Cortex of kidney (tissue), 1 donor: ENCODE measurements at places on chromosomes 1 and 21.

GRCh38 chr1:8525216-8525557 lies 207.3 kb downstream of the SLC45A1 start:
- DNase-seq: no peak

GRCh38 chr1:165287781-165288180 lies 68.7 kb downstream of the LMX1A start:
- no peak for DNase-seq

DNA sequence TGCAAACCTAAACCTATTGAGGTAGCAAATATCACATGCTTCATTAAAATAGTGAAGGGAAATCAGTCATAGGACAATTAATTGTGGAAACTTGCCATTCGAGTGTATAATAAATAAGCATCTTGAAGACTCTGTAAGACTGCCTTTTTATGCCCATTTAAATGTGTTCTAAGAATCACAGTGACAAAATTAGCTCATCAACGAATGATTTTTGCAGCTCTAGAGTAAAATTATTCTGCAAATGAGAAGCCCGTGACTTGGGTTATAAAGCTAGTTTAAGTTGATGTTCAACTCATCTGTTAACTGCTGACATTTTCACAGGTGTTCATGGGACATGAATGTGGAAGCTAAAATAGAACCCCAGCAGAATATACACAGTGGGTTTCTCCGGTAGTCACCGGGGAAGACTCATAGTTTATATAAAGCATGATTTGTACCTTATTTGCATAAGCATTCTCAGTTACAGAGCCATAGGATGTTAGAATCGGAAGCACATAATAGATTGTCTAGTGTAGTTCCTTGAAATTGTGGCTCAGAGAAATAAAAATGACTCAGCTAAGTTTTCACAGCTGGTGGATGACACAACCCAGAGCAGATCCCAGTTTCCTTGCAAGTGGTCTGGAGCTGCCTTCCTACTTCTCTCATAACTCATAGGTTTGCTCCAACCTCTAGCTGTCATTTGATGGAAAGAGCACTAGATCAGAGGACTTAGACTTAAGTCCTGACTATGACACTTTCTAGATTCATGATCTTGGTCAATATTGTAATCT lies 107.3 kb downstream of the UCHL5 start:
- no peak for DNase-seq

- no peak for DNase-seq
Observed at GRCh38 chr1:232765542-232765941, 39.7 kb upstream of the MAP10 start.

- DNase-seq: no peak
Observed at GRCh38 chr1:248618878-248619277, 16.0 kb downstream of the OR2T11 start.

DNA sequence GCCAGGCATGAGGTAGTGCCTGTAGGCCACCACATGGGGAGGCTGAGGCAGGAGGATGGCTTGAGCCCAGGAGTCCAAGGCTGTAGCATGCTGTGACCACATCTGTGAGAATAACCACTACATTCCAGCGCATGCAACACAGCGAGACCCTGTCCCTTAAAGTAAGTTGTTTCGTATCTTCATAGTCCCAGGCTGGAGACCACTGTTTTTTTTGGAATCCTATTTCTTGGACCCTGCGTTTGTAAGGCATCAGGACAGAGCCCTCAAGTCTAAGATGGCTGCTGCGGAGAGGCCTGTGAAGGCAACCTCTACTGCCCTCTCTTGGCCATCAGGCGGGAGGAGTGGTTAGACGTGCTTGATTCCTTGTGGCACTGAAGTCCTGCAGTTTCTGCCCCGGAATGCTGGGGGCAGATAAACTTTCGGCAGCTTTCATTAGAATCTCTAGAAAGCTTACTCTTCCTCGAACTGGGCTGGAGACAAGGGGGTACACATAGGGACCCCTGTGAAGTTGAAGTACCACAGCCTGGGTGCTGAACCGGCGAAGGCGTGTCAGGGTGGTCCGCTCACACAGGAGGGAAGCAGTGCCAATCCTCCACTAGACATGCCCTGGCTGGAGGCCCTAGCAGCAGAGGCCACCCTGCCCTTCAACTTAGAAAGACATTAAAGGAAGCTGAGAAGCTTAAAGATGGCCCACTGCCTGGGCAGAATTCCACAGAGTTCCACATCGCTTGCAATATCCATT lies 36.6 kb downstream of the RABIF start:
- DNase-seq: no peak

DNA sequence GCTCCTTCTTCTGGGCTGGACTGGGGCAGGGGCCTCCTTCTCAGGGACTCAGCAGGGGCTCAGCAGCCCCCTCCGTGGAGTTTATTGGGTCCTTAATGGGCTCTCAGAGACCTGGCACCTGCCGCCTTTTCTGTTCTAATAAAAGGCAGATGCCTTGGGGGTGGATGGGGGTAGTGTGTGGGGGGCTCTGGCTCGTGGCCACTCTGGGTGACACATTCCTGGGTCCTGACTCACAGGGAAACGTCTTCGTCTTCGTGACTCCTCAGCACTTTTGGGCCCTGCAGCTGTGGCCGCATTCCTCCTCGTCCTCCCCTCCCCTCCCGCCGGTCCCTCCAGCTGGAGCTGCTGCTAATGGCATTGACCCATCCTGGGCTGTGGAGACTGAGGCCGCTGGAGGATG lies 107.8 kb upstream of the WNT4 start:
- no peak for DNase-seq

GRCh38 chr1:94117259-94117851 lies 3.6 kb downstream of the ABCA4 start:
- DNase-seq: no peak

DNA sequence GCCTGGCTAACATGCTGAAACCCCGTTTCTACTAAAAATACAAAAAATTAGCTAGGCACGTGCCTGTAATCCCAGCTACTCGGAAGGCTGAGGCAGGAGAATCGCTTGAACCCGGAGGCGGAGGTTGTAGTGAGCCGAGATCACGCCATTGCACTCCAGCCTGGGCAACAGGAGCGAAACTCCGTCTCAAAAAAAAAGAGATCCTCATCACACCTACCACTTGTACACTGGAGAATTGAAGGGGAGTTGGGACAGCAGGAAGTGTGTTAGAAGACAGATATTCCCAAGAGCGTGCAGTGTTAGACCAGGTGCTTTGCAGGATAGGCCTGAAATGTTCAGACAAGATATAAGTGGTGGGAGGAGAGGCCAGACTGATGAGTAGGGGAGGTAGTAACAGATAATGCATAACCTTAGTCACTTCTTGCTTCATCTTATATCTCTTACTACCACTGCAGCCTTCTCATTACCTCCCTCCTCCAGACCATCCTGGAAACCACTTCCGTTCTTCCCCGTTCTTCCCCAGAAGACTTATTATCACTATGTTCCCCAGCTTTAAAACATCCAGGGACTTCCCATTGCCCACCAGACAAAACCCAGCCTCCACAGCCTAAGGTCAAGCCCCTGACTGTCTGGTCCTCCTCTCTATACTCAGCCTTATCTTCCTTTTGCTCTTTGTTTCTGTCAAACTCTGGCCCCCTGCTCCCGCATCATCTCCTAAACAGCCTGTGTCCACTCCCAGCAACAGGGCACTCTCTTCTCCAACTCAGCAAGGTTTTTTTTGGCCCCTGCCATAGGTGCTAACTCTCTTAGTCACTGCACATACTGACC lies 21.3 kb downstream of the FAM20B start:
- DNase-seq: no peak

GRCh38 chr21:41235201-41235600 lies 67.2 kb downstream of the BACE2 start:
- DNase-seq: no peak

- DNase-seq: no peak
Observed at GRCh38 chr21:19198801-19199200, 795.2 kb upstream of the TMPRSS15 start.

DNA sequence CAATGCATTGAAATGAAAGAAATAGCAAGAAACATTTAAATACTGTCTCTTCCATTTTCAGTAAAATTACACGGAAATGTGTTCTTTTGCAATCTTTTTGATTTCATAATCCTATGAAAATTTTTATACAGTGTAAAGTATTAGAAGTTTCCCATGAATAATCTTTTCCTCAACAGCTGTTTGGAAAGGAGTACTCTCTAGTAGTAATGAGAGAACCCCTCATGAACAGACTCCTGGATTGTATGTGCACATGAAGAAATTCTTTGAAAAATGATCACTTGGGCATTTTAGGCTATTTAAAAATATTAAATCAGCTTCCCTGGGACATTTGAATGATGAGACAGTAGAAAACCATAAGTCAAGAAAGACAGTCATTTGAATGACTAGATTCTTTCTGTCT lies 64.4 kb downstream of the LHX9 start:
- no peak for DNase-seq

- no peak for DNase-seq
Observed at GRCh38 chr1:103489935-103490334, 35.6 kb upstream of the RNPC3 start.

DNA sequence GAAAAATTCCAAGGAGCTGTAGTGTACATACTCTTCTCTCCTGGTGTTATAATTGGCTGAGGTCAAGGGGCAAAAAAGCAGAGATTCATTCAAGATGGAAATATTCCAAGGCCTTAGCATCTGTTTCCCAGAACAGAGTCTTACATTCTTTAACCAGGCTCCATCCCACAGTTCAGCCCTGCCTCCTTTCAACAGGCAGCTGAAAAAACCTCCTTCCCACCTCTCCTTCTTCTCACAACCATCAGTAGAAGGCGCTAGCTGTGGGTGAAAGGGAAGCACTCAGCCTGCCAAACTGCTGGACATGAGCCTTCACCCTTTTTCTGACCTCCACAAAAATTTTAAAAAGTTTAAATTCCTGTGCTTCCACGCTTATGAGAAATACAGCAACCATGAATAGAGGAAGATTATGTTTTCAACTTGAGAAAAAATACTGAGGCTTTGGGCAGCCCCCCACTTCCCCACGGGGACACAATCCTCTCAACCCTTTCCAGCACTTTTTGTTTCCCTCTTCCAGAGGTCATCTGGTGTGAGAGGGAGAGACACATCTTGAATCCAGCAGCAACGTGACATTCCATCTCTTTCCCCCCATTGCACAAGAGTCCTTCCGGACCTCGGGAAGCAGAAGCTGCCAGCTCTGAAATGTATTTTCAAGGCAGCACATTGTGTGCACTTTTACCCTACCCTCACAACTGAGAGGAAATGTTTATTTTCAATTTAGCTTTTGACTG lies 43.2 kb upstream of the FMO2 start:
- DNase-seq: no peak

- no peak for DNase-seq
Observed at GRCh38 chr1:182301467-182302198, 90.0 kb downstream of the GLUL start.

DNA sequence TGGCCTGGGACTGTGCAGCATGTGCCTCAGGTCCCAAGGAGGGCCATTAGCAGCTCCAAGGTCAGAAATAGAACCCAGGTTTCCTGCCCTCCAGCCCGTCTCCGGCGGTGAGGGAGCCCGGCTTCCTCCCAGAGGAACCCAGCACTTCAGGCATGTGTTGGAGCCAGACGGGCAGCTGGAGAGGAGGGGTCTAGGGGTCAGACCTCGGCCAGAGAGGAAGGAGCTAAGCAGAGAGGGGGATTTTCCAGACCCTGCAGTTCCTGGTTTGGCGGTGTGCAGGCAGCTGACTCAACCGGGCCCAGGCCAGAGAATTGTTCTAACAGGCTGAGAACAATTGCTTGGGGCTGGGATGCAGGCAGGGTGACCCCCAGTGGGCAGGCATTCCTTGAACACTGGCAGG lies 37.1 kb downstream of the HSPG2 start:
- no peak for DNase-seq

- DNase-seq: no peak
Observed at GRCh38 chr1:181985936-181986906, 75.3 kb downstream of the ZNF648 start.
